Esophagus muscularis mucosa (tissue), 4 donors: ENCODE measurements at places on chromosomes 12 and 14.
A peak's percentile ranks its signal among the peaks of the same experiment; 100 is the strongest.

- H3K4me3 ChIP-seq, result no peak overlapping the region
- peaks cover 43% of the 10 kb centered on the region for H3K4me1 ChIP-seq
- H3K36me3 ChIP-seq, result peaks cover 17% of the 10 kb centered on the region
- H3K27me3 ChIP-seq, result no peaks in the 10 kb centered on the region
Measured at GRCh38 chr12:50932787-50933280, 19.5 kb upstream of the HIGD1C start.

- DNase-seq, result peak; percentile 70
- no peaks in the 10 kb centered on the region for H3K36me3 ChIP-seq
- H3K27me3 ChIP-seq, result no peaks in the 10 kb centered on the region
- H3K4me1 ChIP-seq, result no peaks in the 10 kb centered on the region
Measured at GRCh38 chr14:51818748-51819380, 41.5 kb upstream of the GNG2 start.

DNA sequence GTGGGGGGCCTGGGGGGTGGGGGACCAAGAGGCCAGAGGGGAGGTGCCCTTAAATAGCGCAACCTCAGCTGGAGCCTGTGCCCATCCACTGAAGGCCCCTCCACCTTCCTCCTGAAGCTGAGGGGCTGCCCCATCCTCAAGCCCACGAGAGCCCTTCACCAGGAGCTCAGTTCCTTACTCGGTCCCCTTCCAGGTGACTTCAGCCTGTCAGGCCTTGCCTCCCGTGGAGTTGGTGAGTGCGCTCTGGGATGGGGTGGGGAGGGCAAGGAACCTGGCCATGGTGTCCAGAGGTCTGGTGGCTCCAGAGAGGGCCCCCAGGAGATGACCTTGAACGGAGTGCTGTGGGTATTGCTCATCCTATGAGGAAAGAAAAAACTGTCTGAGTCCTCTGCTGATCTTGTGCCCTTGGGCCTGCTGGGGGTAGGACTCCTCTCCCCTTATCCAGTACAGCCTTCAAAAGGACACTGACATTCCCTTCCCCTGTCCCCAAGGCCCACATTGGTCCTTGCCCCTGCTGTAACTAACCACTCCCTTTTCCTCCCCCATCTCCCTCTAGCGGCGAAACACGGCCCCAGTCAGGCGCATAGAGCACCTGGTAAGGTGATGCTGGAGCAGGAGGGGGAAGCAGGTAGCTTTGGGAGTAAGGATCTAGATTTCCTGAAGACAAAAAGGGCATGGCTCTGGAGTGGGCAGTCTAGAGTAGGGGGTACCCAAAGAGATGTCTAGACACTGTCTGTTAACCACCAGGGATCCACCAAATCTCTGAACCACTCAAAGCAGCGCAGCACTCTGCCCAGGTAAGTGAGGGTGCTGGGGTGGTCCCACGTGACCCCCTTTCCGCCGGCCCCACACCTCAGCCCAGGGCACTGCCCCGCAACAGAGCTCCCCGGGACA lies 3.6 kb downstream of the TNS2 start:
- H3K27me3 ChIP-seq, result no peaks in the 10 kb centered on the region
- no peak for DNase-seq
- H3K4me3 ChIP-seq, result peak overlapping the region; percentile 80
- peaks cover 96% of the 10 kb centered on the region for H3K4me1 ChIP-seq

GRCh38 chr12:113136990-113137511 lies 1.5 kb upstream of the RASAL1 start:
- H3K4me3 ChIP-seq, result no peak overlapping the region
- no peak overlapping the region for H3K27ac ChIP-seq
- DNase-seq, result no peak
- no peaks in the 10 kb centered on the region for H3K36me3 ChIP-seq

DNA sequence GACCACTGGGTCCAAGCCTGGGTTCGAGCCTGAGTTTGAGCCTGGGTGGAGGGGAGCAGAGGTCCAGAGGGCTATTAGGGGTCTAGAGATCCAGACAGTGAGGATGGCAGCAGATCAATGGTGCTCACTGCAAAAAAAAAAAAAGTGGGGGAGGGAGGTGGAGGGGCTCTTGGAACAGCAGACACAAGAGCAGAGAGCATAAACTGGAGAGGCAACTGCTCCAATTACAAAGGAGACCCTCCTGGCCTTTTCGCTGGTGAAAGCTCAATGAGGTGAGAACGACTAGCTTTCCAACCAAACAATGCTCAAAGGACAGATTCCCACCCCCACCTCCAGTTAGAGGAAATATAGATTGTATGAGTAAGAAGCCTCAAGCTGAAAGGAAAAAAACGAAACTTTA lies 124.2 kb upstream of the TSPAN8 start:
- H3K36me3 ChIP-seq, result no peaks in the 10 kb centered on the region
- H3K27ac ChIP-seq, result no peak overlapping the region

- no peak for DNase-seq
- no peak overlapping the region for H3K27ac ChIP-seq
- no peaks in the 10 kb centered on the region for H3K27me3 ChIP-seq
- no peaks in the 10 kb centered on the region for H3K4me1 ChIP-seq
Measured at GRCh38 chr12:102645968-102646367, 165.6 kb upstream of the IGF1 start.

DNA sequence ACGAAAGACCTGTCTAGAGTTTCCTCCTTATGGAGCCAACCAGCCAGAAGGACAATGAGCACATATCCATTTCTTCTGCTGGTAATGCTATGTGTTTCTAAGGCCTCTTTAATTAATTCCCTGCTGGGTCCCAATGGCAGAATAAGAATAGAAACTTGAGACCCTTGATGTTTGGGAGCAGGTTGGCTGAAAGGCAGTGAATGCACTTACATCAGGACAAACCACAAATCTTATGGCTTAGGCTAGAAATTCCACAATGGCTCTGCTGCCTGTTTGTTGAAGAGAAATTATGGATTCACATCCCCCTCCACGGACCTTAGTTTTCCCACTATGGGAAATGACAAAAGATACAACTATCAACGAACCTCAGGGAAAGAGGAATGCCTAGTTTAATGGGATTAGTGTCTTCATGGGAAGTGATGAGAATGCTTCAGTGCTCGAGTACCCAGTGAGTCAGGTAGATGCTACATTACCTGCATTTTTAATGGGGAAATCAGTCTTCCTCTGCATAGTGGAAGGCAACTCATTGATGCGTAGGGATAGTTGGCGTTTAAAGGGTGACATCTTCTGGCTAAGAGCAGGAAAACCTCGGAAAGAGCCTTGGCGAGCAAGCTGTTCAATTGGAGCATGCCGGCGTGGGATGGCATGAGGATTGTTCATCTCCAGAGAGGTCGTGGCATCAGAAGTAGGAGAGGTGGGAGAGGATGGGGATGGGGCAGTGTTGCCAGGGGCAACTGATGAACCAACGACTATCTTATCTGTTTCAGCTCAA lies 46.5 kb downstream of the PAPLN start:
- H3K4me3 ChIP-seq, result no peak overlapping the region
- no peaks in the 10 kb centered on the region for H3K27me3 ChIP-seq
- peaks cover 9% of the 10 kb centered on the region for H3K4me1 ChIP-seq
- peaks cover 64% of the 10 kb centered on the region for H3K36me3 ChIP-seq

DNA sequence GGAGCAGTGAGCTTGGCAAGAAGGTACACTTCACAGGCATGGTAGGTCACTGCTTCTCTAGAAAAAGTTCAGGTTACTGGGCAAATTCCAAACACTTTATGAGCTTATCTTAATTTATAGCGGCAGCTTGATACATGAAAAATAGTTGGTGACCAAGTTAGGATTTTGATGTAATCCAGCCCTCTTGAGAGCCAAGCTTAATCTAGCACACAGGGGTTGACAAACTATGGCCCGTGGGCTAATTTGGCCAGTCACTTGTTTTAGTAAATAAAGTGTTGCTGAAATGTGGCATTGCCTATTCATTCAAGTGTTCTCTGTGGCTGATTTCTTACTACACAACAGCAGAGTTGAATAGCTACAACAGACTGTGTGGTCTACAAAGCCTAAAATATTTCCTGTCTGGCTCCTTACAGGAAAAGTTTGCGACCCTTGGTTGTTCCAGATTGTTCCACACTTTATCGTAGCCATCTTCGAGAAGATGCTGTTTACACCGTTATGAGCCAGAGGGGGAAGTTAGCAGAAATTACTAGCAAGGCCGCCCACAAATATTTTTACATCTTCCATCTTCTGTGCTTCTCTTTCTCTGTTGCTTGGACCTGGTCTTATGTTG lies 120.9 kb downstream of the DAAM1 start:
- peak overlapping the region; percentile 25 for H3K27ac ChIP-seq
- no peaks in the 10 kb centered on the region for H3K27me3 ChIP-seq
- H3K36me3 ChIP-seq, result no peaks in the 10 kb centered on the region
- no peak overlapping the region for H3K4me3 ChIP-seq
- peaks cover 87% of the 10 kb centered on the region for H3K4me1 ChIP-seq

DNA sequence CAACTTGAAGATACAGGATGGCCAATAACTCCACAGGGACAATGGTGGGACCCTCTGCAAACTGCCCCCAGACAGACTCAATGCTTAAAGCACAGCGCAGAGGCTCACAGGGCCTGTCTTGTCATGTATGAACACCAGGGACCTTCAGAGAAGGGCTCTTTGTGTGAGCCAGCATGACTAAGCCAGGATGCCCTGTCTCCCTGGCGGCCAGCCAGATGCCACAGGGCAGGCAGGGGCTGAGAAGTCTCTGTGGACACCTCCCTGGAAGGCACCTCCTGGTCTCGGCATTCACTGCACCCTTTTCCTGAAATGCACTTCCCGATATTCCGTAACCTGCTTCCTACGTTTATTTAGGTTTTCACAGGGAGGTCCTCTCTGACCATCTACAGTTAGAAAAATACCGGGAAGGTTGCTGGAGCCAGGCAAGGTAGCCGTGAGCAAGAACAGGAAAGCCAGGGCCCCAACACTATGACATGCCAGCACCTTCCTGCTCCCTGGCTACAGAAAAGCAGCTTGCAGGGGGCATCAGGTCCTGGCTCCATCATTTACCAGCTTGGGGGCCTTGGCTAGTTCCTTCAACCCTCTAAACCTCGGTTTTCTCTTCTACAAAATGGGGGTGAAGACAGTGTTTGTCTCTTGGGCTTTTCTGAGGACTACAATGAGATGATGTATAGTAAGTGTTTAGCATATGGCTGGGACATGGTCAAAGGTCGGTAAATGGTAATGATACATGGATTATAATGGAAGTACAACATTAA lies 65.0 kb downstream of the PITPNM2 start:
- no peaks in the 10 kb centered on the region for H3K36me3 ChIP-seq
- no peak for DNase-seq
- H3K4me1 ChIP-seq, result peaks cover 77% of the 10 kb centered on the region
- no peaks in the 10 kb centered on the region for H3K27me3 ChIP-seq
- no peak overlapping the region for H3K4me3 ChIP-seq
- no peak overlapping the region for H3K27ac ChIP-seq

GRCh38 chr12:99053616-99054362 lies 408.7 kb downstream of the APAF1 start:
- H3K4me3 ChIP-seq, result no peak overlapping the region
- no peak for DNase-seq
- H3K4me1 ChIP-seq, result no peaks in the 10 kb centered on the region
- H3K27ac ChIP-seq, result no peak overlapping the region
- H3K27me3 ChIP-seq, result no peaks in the 10 kb centered on the region

- DNase-seq, result no peak
- peaks cover 7% of the 10 kb centered on the region for H3K36me3 ChIP-seq
- no peaks in the 10 kb centered on the region for H3K27me3 ChIP-seq
- no peak overlapping the region for H3K27ac ChIP-seq
Measured at GRCh38 chr12:95874452-95874851, 15.7 kb downstream of the SNRPF start.

DNA sequence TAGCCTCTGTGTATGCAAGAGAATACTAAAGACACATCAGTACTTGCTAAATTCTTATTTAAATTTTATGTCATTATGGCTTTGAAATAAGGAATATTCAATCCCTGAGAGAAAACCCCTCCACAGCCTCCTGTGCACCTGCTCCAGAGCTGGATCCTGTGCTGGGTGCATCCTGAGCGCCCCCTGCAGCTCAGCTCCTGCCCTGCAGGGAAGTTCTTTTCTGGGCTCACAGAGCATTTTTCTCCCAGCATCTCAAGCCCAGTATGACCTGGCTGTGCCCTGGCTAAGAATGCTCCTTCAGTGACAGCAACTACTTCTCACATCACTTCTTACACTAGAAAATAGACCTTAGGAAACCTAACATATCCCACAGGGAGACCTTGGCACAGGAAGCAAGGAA lies 1211.7 kb downstream of the TMEM121 start:
- H3K4me1 ChIP-seq, result no peaks in the 10 kb centered on the region
- no peak overlapping the region for H3K4me3 ChIP-seq
- no peak for DNase-seq
- H3K27ac ChIP-seq, result no peak overlapping the region

GRCh38 chr12:65832217-65832616 lies 7.9 kb downstream of the HMGA2 start:
- H3K4me3 ChIP-seq, result no peak overlapping the region
- H3K27me3 ChIP-seq, result no peaks in the 10 kb centered on the region
- H3K36me3 ChIP-seq, result no peaks in the 10 kb centered on the region
- no peak for DNase-seq
- H3K27ac ChIP-seq, result no peak overlapping the region

- no peaks in the 10 kb centered on the region for H3K27me3 ChIP-seq
- H3K36me3 ChIP-seq, result no peaks in the 10 kb centered on the region
- no peak overlapping the region for H3K4me3 ChIP-seq
- no peaks in the 10 kb centered on the region for H3K4me1 ChIP-seq
Measured at GRCh38 chr14:59398841-59399240, 66.3 kb downstream of the GPR135 start.

DNA sequence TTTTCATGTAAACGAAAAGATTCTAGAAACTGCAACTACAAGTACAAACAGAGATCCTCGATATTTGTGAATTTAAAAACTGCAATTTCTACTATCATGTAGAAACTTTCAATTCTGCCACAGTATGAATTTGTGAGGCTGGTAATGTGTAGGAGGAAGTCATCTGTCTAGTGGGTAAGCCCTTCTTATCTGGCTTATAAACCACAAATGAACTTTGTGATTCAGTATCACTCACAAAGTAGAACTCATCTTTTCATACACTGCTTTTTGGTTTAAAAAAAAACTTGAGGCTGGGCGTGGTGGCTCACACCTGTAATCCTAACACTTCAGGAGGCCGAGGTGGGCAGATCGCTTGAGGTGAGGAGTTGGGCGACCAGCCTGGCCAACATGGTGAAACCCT lies 20.7 kb downstream of the GTF2A1 start:
- no peaks in the 10 kb centered on the region for H3K27me3 ChIP-seq
- DNase-seq, result no peak
- H3K27ac ChIP-seq, result no peak overlapping the region
- no peak overlapping the region for H3K4me3 ChIP-seq
- H3K36me3 ChIP-seq, result peaks cover 30% of the 10 kb centered on the region

GRCh38 chr12:131390412-131391334 lies 320.2 kb upstream of the SFSWAP start:
- no peaks in the 10 kb centered on the region for H3K36me3 ChIP-seq
- H3K4me3 ChIP-seq, result no peak overlapping the region
- no peak for DNase-seq
- no peaks in the 10 kb centered on the region for H3K27me3 ChIP-seq
- no peaks in the 10 kb centered on the region for H3K4me1 ChIP-seq

- peaks cover 25% of the 10 kb centered on the region for H3K4me1 ChIP-seq
- no peak overlapping the region for H3K4me3 ChIP-seq
- no peak for DNase-seq
- no peaks in the 10 kb centered on the region for H3K27me3 ChIP-seq
- H3K27ac ChIP-seq, result no peak overlapping the region
Measured at GRCh38 chr12:52965337-52965731, 16.4 kb downstream of the KRT18 start.

- no peaks in the 10 kb centered on the region for H3K27me3 ChIP-seq
- H3K4me3 ChIP-seq, result no peak overlapping the region
- H3K4me1 ChIP-seq, result peaks cover 3% of the 10 kb centered on the region
- DNase-seq, result no peak
- peaks cover 29% of the 10 kb centered on the region for H3K36me3 ChIP-seq
Measured at GRCh38 chr12:113889076-113889475, 77.0 kb downstream of the RBM19 start.
